CD4-positive, CD25-positive, alpha-beta regulatory T cell (primary cell): ENCODE measurements at places on chromosomes 13 and 19. TPM values are rescaled to one million over a fixed set of nuclear protein-coding genes. Genes with fewer than 3 reads are reported as not detected.

The FAM216B gene
- not detected for polyA plus RNA-seq

The NFIX gene
- polyA plus RNA-seq, result not detected

The METTL21C gene
- polyA plus RNA-seq, result not detected

The CGB3 gene
- not detected for polyA plus RNA-seq

The PPM1N gene
- polyA plus RNA-seq, result 4.2 TPM

The PGLYRP2 gene
- polyA plus RNA-seq, result not detected

GRCh38 chr13:45391926-45392325 is 26.2 kb downstream of the SLC25A30 start:
- no peak for DNase-seq

- DNase-seq, result no peak
Observed at GRCh38 chr19:34667349-34668076, 9.4 kb downstream of the SCGB2B2 start.

DNA sequence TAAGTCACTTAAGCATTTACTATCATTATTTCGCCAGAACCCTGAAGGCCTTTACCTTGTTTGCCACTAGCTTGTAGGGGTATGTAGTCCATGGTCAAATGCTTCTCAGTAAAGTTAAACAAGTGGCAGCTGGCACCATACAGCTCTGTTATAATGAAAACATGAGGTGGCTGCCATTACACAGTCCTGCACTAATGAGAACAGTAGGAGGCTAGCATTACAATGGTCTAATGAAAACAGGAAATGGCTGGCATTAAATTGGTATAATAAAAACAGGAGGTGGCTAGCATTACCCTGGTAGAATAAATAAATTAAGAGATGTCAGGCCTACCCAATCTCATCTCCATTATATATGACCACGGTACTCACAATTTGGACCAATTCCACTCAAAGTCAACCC is 107.5 kb downstream of the PCDH17 start:
- no peak for DNase-seq

DNA sequence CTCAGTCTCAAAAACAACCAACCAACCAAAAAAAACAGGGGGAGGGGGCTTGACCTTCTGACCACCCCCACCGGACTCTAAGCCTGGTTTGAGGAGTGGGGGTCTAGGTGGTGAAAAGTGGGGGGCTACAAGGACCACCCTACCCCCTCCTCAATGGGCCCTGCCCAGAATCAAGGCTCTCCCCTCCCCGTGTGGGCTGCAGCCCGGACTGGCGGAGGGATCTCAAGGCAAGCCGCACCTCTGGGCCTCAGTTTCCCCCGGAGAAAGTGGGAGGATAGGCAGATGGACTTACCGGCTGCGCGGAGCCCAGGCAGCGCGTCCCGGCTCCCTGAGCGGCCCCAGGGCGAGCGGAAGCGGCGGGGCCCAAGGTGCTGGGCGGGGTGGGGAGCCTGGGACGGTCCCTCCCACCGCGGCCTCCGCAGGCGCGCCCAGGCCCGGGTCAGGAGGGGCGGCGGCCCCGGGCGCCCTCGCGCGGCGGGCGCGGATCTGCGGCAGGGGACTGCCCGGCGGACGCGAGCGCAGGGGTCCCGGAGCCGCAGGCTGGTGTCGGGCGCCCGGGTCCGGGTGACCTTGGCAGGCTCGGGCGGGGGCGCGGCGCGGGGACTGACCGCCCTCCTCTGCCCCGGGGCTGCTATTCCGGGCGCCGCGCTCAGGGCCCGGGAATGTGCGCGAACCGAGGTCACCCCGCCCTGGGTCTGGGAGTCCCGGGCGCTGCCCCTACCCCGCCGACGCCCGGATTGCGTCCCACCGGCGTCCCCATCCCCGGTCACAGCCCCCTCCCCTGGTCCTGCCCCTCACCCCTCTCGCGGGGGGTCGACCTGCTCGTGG is at the start of gene ADAMTSL5:
Gene ADAMTSL5, minus strand, starts transcription at position 349 of the 828 bp plus-strand sequence. CDS start 2,076 bp downstream, outside the sequence.
- peak; percentile 44 for DNase-seq

GRCh38 chr19:18483119-18483890 is 38.6 kb downstream of the ELL start:
- DNase-seq, result no peak

- DNase-seq, result no peak
Observed at GRCh38 chr13:68998056-68998455, 1109.6 kb upstream of the ATXN8OS start.

DNA sequence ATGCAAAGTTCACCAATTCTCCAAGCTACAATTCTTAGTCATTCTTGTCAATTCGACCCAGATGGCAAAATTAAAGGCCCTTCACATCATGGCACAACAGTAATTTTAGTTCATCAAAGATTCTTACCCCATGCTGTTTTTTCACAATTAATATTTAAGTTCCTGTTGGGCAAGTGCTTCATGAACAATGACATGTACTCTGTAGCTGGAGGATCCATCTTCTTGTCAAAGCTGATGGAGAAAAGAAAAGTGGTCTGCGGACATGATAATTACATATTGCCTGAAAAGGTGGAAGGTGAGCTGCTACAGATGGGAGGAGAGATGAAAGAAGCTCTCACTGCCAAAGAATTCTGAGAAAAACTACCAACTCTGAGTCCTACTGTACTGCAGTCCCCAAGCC is 1370.3 kb upstream of the SLC10A2 start:
- DNase-seq, result no peak

DNA sequence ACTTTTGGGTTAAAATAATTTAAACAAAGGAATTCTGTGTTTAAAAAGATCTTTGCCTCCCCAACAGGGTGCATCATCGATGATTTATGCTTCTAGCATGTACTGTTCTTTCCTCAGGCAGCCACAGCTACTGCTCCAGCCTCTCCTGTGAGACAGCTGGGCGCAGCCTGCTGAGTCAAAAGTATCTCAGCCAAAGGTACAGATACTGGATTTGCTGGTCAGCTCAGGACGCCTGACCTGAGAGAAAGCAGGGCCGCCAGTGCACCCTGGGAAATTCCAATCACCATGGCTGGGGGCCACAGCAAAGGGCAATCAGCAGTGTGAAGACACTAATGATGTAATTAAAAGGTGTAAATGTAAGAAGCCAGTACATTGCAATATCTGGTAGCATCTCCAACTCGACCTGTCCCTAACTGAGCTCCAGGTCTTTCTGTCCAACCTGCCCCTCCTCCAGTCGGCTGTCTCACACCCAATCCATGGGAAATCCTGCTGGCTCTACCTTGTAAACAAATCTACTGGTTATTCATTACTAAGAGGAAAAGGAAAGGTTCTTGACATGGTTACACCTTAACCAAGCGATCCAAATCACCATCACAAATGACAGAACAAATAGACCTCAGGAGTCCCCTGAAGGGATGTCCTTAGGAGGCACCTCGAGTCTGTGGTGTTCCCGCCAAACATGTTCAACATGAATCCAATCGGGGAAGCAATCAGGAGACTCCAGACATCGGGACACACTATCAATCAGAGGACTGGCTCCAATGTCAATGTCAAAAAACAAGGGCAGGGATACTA is 7.3 kb downstream of the OPA3 start:
- no peak for DNase-seq

DNA sequence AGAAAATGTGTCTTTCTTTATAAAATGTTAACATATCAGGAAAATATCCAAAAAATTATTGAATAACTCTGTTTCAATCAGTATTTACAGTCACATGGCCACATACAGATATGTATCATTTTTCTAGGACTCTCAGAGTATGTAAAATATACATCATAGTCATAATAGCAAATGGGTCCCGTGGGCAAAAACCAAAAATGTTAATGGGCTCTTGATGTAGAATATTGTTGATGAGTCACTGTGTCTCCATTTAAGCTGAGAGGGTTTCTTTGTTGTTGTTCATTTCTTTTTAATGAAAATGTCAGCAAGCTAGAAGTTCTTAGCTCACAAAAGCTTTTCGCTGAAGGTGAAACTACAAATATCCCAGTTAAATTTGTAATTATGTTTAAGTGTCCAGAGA is 1713.1 kb upstream of the PCDH20 start:
- no peak for DNase-seq

- no peak for DNase-seq
Observed at GRCh38 chr13:28609926-28610325, 49.0 kb upstream of the POMP start.

DNA sequence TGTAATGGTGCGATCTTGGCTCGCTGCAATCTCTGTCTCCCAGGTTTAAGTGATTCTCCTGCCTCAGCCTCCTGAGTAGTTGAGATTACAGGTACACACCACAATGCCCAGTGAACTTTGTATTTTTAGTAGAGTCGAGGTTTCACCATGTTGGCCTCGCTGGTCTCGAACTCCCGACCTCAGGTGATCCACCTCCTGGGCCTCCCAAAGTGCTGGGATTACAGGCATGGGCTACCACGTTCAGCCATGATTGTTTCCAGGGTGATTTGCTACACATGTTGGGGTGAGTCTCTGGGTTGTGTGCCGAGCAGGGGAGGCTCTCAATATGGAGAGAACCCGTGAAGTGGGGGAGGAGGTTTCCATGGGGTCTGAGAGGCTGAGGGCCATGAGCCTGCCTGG is 24.8 kb upstream of the CEACAM21 start:
- DNase-seq, result no peak

DNA sequence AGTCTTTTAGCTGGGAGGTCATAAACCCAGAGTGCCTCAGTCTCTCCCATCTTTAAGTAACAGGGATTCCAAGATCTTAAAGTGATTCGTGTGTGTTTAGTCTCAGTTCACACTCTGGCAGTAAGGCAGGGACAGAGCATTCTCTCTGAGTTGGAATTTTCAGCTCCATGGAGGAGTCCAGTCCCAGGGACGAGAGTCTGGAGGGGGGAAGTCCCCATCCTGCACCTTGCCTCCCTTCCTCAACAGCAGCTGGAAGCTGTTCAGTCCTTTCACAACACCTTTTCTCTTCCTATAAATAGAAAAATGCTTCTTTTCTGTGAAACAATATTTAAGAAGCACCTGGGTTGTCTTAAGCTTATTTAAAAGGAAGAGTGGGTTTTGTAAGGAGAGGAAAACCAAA is 82.0 kb downstream of the KLF5 start:
- DNase-seq, result no peak

GRCh38 chr13:110593430-110594130 is 21.8 kb upstream of the NAXD start:
- peak; percentile 63 for DNase-seq

DNA sequence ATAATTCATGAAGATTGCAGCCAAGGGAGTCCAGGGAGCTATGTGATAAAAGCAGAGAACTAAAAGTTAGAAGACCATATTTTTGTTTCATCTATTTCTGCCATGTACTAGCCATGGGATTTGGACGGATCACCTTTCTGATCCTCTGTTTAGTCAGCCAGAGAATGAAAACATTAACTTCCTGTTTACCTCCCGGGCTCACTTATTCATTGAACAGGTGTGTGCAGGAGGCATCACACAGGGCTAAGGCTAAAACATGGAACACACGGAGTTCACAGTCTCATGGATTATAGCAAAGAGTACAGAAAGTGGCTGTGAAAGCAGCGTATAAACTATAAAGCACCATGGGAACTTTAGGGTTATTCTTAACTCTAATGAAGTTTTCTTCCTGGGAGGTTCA is 96.8 kb downstream of the GPR12 start:
- DNase-seq, result no peak

GRCh38 chr19:47819858-47820257 is 1.9 kb upstream of the CRX start:
- DNase-seq, result no peak

DNA sequence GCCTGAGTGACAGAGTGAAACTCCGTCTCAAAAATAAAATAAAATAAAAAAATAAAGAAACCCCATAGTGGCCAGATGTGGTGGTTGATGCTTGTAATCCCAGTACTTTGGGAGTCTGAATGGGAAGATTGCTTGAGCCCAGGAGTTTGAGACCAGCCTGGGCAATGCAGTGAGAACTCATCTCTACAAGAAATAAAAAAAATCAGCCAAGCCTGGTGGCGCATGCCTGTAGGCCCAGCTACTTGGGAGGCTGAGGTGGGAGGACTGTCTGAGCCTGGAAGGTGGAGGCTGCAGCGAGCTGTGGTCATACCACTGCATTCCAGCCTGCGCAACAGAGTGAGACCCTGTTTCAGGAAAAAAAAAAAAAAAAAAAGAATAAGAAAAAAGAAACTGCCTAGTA is 53.8 kb downstream of the ZNF627 start:
- DNase-seq, result no peak

DNA sequence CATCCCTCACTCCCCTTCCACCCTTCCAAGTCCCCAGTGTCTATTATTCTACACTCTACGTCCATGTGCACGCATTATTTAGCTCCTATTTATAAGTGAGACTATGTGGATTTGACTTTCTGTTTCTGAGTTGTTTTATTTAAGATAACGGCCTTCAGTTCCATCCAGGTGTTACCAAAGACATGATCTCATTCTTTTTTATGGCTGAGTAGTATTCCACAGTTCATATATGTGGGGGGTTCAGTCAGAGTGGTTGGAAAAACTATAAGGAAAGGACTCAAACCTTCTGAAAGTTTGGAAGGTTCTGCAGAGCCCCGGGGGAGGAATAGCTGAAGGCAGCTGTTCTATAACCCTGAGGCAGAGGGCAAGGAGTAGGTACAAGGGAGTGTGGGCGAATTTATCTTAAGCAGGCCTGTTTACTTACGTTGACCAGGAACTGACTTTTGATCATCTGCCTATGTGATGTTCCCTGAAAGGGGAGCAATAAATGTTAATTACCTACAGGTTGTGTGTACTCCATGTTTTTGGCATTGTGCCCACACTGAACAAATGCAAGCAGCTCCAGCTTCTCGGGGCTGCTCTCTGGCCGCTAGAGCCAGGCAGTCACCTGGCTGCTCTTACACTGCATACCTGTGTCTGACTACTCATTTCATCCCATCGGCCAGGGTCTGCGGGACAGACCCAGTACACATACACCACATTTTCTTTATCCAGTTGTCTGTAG is 13.5 kb upstream of the ADGRE1 start:
- DNase-seq, result no peak

DNA sequence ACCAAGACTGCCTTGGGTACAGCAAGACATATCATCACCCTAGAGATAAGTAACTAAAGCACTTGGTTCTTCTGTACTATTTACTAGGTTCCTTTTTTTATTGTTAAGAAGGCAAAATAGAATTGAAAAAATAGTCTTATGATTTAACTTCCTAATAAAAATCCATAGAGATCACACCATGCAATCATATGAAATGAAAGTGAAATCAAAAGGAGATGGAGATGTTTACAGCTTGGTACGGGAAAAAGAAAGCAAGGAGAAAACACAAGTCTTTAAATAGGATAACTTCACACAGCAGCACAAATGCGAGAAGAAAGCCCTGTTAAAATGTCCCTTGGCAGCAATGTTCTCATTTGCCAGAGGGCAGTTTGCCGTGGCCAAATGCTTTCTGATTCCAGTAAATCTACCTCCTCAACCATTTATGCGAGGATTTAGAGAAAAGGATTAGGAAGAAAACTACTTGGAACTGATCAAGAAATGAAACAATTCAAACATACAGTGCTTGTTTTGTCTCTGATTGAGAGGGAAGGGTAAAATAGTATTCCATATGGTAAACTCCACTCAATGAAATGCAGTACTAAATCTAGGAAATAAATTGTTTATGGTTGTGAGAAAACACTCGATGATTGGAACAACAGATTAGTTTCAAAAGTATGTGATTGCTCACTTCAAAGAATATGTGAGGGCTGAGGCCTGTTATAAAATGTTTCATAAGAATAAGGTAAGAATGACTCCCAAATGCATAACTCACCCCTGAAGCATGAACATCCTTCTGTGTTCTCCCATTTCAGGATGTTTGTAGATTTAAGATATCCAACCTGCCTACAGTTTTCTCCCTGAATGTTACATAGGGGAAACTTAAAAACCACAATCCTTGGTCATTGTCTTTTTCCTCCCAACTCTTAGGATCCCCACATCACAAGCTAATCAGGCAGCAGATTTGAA is 487.8 kb downstream of the DACH1 start:
- DNase-seq, result no peak
